Activated T-cell treated with anti-CD3 and anti-CD28 coated beads for 24 hours (primary cell): ENCODE measurements at places on chromosomes 6 and 20.

DNA sequence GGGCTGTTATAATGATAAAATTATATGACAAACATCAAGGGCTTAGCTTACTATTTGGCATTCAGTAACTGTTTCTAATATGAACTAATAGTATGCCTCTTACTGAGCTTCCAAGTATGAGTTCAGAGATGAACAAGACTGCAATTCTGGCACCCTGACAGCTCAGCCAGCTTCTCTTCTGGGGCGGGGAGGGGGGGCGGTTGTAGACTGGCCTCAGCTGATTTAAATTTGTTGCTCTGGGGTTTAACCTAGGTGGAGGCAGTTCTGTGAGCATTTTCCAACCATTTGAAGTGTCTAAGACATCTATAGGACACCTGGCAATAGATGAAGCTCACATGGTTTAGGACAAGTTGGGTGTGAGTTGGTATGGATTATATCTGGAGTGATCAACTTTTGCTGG lies 401.9 kb downstream of the QKI start:
- no peak for DNase-seq

GRCh38 chr20:34066476-34067090 lies 45.5 kb downstream of the EIF2S2 start:
- no peak for DNase-seq

DNA sequence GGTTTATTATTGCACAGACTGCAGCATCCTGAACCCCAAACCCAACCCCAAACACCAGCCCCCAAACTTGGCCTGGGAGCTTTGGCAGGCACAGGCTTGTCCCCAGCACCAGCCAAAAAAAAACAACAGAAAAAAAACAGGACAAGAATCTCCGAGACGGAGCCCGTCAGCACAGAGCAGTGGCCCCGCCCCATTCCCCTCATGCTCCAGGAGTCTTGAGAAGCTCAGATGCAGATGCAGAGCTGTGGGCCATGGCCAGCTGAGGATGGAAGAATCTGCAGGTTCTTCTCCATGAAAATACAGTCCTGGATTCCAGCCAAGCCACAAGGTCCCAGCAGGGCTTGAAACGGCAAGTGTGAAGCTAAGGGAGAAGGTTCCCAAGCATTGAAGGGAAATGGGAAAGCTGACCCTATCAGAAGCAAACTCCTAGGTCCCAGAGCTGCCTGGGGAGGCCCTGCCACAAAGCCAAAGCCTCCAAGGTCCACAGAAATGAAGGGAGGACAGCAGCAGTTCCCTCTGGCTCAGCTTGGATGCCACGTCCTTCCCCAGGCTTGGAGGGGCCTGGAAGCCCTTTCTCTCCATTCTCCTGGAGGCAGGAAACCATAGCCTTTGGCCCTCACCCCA lies 75.2 kb downstream of the JPH2 start:
- DNase-seq: no peak

DNA sequence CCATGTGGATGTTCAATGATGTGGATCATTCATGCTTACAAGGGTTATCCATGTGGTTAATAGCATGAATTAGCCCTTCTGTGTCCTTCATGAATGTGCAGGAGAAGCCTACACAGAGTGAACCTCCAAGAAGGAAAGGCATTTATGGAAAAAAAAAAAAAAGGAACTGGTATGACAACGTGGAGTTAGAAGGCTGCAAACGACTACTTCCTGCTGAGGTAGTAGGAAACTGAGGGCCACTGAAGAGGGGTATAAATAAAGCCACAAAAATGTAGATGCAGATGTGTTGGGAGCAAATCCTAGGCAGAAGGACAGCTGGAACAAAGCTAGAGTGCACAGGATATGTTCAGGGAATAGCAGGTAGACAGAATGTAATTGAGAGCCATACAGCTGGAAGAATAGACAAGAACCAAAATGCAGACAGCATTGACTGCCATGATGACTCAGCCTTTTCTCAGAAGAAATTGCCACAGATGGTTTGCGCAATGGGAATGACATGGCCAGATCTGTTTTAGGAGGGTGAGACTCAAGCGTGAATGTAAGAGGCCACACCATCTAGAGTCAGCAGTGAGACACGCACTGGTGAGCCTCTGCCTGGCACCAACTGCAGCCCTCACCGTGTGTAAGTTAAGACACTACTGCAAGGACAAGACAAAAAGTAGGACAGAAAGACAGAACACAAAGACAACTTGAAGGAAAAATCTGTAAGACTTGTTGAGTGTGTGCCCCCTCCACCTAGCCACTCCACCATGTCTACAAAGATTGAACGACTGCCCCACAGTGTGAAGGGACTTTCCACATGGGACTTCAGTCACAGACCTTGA lies 79.8 kb downstream of the KIF13A start:
- no peak for DNase-seq

GRCh38 chr6:111813237-111813636 lies 60.0 kb downstream of the FYN start:
- DNase-seq: no peak

- no peak for DNase-seq
Observed at GRCh38 chr6:14865531-14866100, 380.3 kb upstream of the JARID2 start.

DNA sequence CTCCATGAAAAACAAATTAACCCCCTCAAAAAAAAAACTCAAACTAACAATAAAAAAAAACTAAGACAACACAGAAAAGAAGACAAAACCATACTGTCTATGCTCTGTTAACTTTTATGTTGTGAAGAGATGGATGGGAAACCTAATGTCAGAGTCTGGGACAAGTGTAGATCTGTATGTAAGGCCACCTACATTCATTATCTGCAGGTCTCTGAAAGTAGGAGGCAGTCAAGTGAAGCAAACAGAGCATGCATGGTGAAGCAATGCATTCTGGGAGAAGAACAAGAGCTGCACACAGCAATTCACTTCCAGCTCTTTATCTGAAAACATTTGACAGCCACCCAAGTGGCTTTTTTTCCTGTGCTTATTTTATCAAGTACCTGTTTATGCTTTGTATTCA lies 452.0 kb downstream of the EPHA7 start:
- DNase-seq: no peak

DNA sequence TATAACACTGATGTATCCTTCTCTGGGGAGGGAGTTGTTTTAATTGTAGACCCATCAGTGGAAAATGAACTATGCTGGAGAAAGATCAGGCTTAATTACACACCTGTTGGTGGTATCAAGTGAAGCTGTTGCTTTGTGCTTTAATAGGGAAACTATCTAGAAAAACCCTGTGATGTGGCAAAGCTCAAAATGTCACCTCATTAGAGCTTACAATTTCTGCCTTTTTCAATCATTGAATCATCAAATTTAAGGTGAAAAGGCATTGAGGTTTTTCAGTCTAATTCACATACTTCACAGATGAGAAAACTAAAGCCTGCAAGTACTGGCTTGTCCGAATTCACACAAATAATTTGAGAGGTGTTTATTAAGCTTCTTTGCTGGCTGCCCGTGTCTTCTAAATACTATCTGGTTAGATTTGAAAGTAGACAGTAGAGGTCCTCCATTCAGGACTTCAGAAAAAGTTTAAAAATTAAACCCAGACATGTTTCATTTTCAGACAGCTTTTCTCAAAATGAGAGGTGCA lies 143.3 kb upstream of the MAP3K7 start:
- DNase-seq: no peak

- DNase-seq: no peak
Observed at GRCh38 chr20:44401770-44402390, 46.4 kb downstream of the HNF4A start.

DNA sequence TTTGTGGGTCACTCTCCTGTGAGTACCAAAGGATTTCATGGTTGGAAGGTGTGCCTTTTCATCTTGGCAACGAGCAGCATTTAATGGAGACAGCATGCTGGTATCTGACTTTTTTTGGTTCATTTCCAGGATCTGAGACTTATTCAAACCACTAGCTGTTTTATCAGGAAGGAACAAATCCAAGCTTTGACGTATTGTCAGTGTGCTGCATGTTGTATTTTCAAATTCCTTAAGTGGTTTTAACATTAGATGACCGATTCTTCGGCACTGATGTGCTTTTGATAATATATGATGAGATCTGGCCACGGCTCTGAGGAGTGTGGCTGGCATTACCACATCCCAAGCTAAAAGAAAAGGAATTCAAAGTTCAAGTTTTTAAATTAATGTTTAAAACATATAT lies 6.4 kb downstream of the RMND1 start:
- DNase-seq: no peak

GRCh38 chr6:41976794-41977484 lies 35.3 kb upstream of the CCND3 start:
- peak; percentile 37 for DNase-seq

DNA sequence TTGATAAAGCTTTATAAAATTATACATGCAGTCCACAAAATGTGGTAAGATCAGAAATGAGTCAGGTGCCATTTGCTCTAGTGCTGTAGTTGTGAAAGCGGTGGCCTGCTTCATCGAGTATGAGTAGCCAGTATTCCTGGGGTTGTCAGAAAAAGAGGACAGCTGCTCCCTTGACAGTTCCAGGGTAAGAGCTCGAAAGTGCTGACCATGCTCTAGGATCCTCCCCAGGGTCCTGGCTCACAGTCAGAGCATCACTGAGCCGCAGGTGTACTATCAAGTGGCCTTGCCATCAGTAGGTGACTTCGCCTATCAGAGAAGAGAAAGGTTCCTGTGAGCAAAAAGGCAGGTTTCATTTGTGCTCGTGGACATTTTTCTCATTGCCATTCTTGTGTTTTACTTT lies 3.6 kb downstream of the BTBD3 start:
- no peak for DNase-seq

DNA sequence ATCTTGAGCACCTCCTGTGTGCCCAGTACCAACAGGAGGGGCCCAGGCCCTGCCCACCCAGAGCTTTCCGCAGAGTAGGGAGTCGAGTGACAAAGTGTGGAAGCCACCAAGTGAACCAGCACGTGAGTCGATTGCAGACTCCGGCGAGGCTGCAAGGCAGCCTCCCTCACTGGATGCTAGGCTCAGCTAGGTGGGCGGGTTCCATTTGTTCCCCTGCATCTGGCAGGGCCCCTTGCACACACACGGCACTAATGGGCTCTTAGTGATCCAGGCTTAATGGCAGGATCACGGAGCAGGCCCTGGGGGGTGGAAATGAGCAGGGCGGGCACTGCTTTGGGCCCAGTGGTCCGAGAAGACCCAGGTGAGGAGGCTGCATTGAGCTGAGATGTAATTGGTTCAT lies 140.4 kb downstream of the PHACTR3 start:
- no peak for DNase-seq

- no peak for DNase-seq
Observed at GRCh38 chr6:105907991-105908390, 178.1 kb upstream of the PRDM1 start.
